ENCODE measurements at places on chromosomes 7 and 10.

- no peak for DNase-seq
These were observed 38.4 kb upstream of the IKZF1 start for GRCh38 chr7:50265968-50266634.

DNA sequence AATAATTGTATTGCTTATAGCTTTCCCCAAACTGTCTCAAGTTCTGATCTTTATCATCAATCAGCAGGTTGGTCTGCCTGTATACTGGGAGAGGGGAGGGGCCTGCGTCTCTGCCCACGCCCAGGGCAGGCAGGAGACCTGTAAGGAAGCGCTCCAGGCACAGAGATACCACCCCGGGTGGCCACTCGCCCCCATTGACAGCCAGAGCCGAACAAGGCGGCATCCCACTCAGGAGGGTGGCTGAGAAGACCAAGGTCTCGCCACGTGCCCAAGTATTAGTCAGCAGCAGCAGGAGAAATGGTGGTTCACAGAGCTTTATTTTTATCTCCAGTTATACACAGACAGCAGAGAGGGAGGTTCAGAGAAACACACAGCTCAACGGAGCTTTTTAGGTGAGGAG, 7.2 kb downstream of the STK32C start:
- no peak for DNase-seq

GRCh38 chr10:104406715-104407650, 53.4 kb downstream of the CFAP58 start:
- DNase-seq: peak; percentile 12

- DNase-seq: no peak
These were observed 66.3 kb downstream of the SHOC2 start for GRCh38 chr10:110985497-110986275.

GRCh38 chr7:107036535-107036934, 8.0 kb upstream of the PRKAR2B start:
- DNase-seq: no peak

DNA sequence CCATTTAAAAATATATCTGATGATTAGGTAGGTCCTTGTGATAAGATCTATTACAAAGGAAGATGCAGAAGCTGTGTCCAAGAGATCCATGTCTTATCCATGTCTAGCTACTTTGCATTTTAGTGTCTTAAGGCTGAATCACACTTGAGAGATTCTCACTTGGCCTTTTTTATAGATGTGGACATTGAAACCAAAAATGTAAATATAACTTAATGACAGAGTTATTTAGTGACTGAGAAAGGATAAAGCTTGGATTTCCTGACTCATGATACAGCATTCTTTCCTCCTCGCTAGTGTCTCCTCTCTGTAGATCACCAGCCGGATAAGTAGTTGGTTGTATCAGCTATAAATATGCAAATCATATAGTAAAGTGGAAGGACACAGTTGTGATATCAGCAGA, 23.3 kb downstream of the INHBA start:
- DNase-seq: no peak

GRCh38 chr7:156747718-156748117, 107.1 kb downstream of the RNF32 start:
- no peak for DNase-seq

DNA sequence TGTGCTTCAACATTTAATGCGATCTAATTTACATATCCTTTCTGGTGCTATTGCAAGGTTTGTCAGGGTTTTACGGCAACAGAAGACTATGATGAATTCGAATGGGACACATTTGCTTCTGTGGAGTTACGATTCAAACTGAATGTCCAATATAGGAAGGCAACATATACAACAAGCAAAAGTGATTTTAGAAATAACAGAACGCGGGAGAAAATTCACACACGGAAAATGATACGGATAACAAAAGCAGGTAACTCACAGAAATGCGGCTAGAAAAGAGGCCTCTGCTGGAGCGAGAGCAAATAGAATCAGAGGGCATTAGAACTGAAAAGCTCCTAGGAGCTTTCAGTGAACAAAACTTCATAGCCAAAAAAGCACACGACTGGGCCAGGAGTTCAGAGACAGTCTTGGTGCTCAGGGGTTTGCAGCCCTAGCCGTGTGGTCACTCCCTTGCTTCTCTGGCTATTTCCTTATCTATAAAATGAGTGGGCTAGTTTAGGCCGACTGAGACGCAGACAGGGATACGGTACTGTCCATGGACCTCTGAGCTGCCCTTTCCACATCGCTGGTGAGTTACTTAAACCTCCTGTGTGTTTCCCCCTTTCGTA, 557 bp upstream of the TAX1BP1 start:
- no peak for DNase-seq

GRCh38 chr10:96072674-96073073, 29.3 kb downstream of the CCNJ start:
- no peak for DNase-seq

- DNase-seq: no peak
These were observed 8.8 kb downstream of the NXPH1 start for GRCh38 chr7:8442051-8442813.

- DNase-seq: peak; percentile 26
These were observed 409.8 kb upstream of the ZMIZ1 start for GRCh38 chr10:78658645-78659597.

- DNase-seq: no peak
These were observed 9.5 kb downstream of the ACTR1A start for GRCh38 chr10:102492983-102493382.

- no peak for DNase-seq
These were observed 120.8 kb upstream of the HPS1 start for GRCh38 chr10:98567391-98568133.

DNA sequence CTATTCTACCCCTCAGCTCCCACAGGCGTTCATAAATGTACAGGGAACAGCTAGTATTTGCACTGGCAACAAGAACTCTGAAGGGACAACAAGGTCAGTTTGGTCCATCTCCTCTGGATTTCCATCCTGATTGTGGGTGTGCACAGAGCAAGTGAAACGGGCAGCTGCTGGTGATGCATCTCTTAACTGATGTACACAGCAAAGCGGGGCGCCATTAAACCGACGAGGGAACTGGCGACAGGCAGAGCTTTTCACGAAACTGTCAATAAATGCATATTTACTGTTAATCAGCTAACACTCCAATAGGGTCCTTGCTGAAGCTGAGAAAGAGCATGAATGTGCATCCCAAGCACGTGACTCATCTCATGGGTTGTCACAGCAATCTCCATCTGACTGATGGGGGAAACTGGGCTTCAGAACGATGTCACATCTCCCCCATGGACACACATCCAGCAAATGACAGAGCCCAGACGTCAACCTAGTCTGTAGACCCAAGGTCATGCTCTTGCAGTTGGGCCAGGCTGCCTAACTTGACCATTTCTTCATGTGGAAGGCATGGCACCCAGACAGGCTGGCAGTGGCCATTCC, 54.2 kb downstream of the FAM53B start:
- no peak for DNase-seq

DNA sequence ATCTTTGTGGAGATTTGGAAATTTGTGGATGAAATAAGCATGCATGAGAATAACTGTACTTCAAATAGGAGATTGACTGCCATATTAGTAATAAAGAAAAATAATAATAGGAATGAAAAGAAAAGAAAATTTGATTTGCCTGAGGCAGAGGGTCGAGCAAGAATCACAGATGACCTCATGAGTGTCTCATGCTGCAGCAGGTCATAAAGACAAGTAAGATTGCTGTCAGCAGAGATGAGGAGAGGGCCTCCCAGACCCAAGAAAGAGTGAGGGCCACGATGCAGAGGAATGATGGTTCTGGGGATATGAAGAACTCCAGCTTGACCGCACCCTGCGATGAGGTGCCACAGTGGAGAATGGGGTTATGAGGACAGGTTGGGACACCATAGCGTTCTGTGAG, 39.2 kb downstream of the TOMM7 start:
- DNase-seq: no peak

DNA sequence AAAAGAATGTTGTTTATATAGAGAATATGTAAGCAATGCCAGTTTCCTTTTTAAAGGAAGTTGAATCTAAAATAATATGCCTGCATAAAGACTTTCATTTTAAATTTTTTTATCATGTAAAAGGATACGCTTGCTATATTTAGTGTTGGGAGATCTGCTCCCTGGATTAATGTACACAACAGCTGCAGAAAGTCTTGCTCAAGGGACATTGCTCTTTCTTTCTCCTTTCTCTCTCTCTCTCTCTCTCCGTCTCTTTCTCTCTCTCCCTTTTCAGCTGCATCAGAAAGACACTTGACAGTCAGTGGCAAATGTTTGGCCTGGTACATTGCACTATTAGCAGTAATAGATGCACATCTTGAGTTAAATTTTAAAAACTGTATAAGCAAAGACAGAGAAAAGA, 739 bp downstream of the MYPN start:
- DNase-seq: no peak

DNA sequence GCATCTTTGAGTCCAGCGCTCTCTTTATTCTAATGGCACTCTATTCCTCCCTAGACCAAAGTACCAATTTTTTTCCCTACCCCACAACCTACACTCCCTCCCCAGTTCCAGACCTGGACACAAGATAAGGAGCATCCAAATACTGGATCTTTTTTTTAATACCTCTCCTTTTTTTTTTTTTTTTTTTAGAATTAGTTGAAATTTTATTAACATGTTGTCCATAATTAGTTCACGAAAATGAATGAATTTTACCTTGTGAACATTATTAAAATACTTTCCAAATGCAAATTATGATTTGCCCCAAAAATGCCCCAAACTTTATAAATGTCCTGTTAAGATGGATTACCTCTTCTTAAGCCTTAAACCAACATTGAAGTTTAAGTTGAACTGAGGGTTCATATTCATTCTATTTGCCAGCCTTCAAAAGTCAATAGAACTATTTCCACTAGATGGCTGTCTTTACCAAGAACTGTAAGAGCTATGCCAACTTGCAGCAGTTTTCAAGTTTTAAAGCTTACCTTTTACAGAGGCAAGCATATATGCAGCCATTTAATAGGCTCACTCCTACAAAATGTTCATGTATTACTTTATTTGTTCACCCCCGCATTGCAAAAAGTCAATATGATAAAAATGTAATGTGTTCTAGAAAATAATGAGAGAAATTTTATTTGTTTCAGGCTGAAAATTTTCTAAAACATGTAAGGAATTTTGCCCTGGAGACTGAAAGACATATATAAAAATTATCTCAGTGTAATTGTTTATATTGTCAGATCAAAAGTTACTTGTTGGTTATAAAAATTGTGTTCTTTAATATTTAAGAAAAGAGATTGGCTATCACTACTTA, 39.7 kb upstream of the TNKS2 start:
- peak; percentile 48 for DNase-seq

DNA sequence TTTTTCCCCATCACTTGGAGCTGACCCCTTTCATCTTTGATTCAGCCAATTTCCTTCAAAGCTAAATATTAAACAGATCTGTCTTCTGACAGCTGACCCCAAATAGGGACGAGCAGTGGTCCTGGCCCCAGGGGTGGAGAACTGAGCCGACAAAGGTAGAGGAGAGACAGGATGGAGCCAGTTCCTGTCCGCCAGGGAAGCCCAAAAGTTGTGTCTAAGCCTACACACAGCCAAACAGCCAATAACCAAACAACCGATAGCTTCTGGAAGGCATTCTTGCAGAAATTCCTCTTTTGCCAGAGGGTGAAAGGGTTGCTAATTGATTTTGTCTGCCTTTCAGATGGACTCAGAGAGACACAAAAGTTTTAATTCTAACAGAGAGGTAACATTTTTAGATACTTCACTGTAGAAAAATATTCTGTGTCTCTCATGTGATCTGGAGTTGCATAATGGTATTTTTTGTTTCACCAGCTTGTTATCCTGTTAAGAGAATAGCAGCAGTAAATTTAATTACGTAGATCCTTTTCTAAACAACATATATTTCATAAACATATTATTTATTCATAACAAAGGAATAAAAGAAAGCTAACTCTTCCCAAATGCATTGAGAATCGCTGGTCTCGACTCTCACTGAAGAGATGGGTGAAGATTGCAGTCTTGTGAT, 161.7 kb upstream of the LYZL1 start:
- DNase-seq: no peak

- peak; percentile 90 for DNase-seq
These were observed at the start of the genes MRPL32 and PSMA2 for GRCh38 chr7:42931834-42932651. Gene MRPL32 (plus strand): TSS chr7:42932376. CDS start chr7:42932387, 11 bp downstream. Gene PSMA2 (minus strand): TSS chr7:42932174. CDS start chr7:42932158, 16 bp downstream.
